SW480 (cell line): ENCODE measurements at places on chromosomes 7 and 10.

DNA sequence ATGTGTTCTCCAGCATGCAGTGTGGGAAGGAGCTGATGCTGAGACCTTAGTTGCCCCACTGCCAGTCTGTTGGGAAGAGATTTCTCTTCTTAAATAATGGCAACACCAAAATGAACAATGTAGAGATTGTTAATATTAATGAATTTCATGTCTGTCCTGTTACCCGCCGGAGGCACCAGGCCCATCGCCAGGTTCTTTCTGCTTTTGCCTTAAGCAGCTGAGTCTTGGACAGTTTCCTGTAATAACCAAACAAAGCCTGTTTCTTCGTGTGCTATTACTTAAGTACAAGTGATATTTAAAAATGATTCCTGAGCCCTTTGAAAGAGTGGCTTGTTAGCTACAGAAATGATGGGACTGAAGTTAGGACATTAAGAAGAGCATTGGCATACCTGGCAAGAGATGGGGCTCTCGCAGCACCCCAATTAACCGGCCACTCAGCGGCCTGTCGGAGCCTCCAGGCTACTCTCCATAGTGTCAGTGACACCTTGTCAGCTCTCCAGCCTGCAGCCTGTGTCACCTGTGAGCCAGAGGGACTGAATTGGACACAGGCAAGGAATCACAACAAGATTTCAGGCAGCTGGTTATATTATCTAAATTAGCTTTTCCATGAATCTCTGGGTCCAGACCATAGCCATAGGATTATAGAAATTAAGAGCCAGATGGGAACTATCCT, 142.0 kb downstream of the CELF2 start:
- DNase-seq = no peak

DNA sequence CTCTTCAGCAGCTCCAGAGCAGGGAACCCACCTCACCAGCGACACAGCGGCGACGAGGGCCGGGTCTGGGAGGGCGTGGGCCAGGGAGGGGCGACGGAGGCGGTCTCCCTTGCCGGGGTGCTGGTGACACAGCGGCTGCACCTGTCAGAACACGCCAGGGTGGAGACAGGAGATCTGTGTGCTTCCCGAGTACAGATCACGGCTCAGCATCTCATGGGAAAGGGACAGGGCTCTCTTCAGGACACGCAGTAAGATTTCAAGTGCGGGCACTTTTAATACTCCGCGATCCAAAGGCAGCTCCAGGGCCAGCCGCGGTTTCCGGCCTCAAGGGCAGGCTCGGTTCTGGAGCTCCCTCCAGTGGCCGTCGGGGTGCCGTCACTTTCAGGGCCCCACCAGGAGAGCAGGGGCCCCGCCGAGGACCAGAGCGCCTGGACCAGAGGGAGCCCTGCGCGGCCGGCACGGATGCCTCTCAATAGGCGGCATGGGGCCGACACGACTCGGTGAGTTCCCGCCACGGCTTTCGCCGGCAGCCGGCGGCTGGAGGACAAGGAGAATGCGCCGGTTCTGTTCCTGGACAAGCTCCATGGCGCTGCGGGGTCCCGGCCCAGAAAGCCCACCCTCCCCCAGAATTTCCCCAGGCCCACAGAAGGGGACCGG, 21.4 kb downstream of the GPR146 start:
- peak; percentile 75 for DNase-seq

- DNase-seq = no peak
Observed at GRCh38 chr7:8251195-8251594, 10.8 kb downstream of the ICA1 start.

- no peak for DNase-seq
Observed at GRCh38 chr10:10096296-10096695, 921.4 kb upstream of the CELF2 start.

- no peak for DNase-seq
Observed at GRCh38 chr10:97335188-97335619, 675 bp upstream of the FRAT2 start.

DNA sequence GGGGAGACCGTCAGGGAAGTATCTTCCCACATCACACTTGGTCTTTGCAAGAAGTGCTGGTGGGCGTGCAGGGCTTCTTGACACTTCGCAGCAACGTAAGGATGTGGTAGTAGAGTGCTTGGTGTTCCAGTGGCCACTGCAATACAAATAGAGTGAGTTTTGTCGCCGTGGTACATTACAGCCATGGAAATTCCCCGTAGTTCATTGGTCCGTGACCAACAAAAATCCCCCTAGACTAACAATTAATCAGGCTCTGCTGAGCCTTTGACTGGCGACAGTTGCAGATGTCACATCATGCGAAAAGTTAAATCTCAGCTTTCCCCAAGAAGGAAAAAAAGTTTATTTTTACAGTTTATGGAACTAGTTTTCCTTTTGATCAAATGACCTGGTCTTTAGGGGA, 134.7 kb downstream of the MGMT start:
- no peak for DNase-seq

GRCh38 chr10:117441361-117441760, 66.1 kb upstream of the PDZD8 start:
- no peak for DNase-seq
